Activated CD8-positive, alpha-beta memory T cell treated with anti-CD3 and anti-CD28 coated beads for 4 hours (primary cell): ENCODE measurements at places on chromosomes 7 and 10.

DNA sequence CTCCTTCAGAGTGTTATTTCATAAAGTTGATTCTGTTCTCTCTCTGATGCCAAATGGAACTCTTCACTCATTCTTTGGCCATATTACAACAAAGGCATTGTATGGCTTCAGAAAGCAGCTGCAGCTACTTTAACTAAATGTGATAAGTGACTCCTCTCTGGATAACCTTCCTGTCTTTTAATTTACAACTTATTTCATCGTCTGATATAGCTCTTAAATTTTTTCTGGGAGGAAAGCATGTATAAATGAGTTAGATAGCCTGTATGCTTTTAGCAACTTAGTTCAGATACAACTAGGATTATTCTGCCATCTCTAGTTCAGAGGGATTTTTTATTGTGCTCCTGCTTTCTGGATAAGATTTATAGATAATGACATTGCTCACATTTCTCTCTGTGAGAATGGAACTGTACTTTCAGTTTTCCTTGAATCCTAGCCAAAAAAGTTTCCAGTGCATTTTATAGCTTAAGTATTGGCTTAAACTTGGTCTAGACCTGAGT is 57.5 kb downstream of the KLHDC10 start:
- no peak for DNase-seq

DNA sequence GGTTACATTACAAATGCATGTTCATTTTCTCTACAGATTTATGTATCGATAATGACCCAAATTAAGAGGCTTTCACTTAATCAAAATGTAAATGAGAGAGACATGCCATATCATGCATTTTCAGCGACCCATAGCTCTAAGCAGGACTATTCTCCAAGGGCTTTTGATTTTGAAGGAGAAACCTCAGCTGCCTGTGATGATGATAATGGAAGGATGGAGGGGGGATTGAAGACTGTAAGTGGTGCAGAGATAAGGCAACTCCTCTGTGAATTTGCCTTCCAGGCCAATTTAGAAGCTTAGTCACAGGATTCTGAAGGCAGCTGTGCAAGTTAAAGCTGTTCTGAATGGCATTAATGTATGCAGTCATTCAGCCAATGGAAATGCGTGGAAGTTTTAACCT is 8.3 kb downstream of the VSTM2A start:
- no peak for DNase-seq

DNA sequence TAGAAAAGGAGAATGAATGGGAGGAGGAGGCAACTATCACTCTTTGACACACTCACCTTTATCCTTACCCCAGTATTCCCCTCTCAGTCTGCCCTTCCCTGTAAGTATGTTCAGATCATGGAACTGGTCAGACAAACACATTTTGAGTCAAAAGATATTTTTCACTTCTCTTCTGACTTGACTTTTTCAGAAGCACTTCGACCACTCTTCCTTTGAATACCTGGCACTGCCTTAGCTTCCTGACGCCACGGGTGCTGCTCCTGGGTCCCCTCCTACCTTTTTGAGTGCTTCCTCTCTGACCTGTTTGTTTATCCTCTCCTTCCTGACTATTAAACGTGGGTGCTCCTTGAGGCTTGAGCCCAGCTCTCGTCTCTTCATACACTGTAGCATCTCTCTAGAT is 19.8 kb upstream of the C10orf67 start:
- no peak for DNase-seq

GRCh38 chr7:116342125-116342524 is 131.8 kb downstream of the TES start:
- DNase-seq: no peak

- no peak for DNase-seq
Measured at GRCh38 chr7:24388212-24388611, 104.2 kb downstream of the NPY start.

DNA sequence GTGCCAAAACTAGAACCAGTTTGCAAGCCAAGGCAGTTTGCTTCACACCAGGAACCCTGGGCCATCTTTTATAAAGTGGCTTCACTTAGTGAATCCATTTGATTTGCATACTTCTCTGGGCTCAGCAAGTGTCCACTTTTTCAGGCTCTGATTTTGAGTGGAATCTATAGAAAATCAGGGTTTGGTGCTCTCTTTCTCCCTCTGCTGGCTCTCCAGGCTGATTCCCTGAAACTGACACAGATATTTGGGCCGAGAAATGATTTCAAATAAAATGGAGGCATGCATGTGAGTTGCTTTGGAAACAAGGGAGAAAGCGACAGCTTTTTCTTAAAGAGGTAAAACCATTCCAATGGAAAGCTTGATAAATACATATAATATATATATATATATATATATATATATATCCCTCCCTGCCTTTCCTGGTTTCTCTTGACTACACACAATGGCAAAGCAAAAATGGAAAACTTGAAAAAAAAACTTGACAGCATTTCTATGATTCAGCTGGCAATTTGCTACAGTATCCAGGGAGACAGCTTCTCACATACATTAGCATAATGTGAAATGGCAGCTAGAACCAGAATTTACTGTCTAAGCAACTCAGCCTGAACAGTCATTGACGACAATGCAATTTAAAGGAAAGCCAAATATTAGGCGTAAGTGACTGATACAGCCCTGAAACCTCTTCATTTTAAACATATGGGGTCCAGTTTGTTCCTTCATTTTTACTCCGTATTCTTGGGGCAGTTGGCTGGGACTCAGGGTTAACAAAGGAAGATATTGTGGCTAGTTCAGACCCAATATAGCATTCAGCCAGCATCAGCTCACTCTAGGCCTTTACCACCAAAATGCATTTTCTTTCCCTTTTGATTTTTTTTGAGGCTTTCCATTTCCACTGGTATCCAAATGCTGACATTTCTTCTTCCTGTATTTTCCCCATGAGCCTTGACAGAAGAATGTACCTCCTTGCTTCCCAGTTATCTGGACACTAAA is 188.5 kb downstream of the TMEM178B start:
- DNase-seq: no peak

DNA sequence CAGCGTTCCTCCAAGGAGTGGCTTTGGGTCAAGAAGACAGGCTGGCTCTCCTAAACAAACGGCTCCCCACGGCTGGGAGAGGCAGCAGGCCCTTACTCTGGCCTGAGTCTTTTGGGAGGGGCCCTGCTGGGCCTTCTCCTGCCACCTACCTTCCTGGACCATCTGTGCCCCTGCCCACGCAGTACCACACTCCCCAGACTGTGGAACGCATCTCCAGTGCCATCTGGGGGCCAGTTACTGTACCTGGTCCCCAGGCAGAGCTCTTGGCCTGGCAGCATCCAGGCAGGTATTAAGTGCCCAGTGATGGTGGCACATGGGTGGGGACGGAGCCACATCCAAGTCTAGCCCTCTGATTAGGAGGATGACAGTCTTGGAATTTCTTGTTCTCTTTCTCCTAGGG is 14.4 kb downstream of the ALKBH4 start:
- peak; percentile 36 for DNase-seq

DNA sequence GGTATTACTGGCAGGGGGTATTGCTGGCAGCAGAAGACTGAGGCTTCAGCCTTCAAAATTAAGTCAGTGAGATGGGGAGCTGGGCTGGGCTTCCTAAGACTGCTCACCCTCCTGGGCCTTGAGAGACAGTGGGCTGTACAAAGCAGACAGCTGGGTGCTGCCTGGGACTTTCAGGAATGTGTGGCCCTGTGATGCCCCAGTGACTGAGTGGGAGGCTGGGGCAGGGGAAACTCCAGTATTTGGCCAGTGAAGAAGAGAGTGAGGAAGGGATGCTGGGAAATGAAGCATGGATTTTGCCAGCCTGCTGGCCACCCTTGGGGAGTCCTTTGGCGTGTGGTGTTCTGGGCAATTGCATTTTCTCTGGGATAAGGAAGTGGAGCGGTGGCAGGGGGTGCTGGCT is 442 bp downstream of the ANKRD2 start:
- DNase-seq: no peak

- no peak for DNase-seq
Measured at GRCh38 chr7:79337717-79338116, 115.8 kb downstream of the MAGI2 start.

GRCh38 chr7:113366122-113366521 is 247.8 kb upstream of the SMIM30 start:
- no peak for DNase-seq

DNA sequence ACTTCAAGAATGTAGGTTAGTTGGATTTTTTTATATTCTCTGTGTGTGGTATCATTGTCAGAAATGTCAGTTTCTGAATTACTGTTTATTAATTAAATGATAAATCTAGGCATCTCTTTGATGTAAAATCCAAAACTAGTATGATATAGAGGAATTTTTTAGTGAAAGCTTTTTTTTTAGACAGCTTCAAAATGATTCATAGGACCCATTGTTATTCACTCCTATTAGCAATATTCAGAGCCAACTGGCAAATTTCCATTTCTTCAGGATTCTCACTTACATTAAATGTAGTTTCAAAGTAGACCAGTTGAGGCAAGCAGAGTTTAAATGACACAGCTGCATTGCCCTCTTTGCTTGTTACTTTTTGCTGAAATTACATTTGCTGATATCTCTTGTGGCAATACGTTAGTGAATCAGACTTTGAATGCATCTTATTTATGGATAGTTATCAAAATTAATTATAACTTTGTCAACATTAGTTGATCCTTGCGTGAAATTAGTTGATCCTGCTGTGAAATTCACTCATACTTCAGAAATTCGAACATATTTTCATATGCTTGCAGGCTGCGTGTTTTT is 20.3 kb downstream of the ZNF277 start:
- DNase-seq: no peak

DNA sequence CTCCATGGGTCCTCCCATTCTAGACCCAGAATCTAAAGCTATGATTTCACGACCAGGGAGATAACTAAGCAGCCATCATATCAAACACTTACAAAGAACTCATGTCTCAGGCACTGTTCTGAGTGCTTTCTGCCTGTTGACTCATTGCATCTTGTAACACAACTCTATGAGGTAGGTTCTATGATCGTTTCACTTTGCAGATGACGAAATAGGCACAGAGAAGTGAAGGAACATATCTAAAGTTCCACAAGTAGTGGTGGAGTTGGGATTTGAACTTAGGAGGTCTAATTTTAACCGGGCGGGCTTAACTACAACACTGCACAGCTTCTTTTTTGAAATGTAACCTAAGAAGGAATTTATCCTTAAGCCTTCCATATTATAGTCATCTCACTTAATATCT is 2.9 kb downstream of the RBP4 start:
- DNase-seq: no peak

DNA sequence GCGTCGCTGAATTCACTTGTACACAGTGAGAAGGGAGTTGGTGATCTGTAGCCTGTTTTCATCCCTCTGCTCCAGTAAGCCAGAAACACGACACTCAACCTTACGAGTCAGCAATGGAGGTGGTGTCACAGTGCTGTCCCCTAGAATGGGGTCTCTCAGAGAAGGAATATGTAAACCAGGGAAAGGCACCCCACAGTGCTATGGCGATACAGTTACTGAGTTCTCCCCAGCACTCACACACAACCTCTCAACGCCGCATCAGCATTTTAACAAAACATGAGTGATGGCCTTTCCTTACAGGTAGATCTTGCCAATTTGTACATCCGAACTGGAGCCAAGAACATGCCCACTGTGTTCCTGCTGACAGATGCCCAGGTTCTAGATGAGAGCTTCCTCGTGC is 196.3 kb downstream of the CDCA7L start:
- no peak for DNase-seq

- DNase-seq: no peak
Measured at GRCh38 chr7:20365486-20365885, 34.8 kb downstream of the ITGB8 start.

DNA sequence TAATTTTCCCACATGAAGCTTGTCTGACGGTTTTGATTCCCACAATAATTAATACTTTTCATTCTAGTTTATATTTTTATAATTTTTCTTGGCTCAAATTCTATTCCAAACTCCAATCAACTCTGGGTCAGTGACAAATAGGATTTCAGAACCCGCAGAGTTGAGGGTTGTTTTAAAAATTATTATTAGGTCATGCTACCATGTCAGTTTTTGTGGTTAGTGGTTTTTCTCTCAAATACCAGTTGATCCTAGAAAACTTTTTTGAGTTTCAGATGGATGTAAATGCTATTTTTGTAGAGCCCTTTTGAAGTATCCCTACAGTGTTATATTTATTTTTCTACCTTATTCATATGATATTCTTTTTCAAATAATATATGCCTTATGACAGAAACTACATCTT is 237.4 kb downstream of the SEMA3D start:
- DNase-seq: no peak

- no peak for DNase-seq
Measured at GRCh38 chr7:42690794-42691639, 220.9 kb downstream of the C7orf25 start.

DNA sequence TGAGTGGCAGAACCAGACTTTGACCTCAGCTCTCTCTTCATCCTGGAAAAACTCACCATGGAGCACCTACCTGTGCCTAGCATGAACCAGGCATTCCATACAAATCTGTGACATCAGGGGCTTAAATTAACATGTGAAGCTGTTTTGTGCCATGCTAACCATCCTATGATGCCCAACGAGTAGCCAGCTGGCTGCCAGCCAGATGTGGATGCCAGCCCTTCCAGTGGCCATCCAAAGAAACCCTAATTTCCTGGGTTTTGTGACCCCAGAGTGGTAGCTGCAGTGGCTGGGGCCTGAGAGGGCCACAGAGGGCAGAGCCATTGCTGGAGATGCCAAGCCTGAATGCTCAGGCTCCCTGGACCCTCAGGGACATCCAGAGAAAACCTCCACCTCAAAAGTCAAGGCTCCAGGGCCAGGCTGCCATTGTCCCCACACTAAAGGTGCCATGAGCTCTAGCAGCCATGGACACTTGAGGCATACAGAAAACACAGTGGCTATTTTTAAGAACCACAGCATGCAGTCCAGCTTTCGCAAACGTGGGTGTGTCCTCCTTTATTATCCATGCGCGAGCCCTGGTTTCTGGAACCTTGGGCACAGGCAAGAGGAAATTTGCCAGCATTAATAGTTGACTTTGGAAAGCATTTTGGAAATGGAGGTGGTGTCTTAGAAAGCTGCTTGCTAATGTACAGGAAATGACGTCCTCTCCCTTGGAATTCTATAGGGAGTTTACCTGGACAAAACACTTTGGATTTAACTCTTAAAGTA is 6.0 kb downstream of the CPXM2 start:
- no peak for DNase-seq

DNA sequence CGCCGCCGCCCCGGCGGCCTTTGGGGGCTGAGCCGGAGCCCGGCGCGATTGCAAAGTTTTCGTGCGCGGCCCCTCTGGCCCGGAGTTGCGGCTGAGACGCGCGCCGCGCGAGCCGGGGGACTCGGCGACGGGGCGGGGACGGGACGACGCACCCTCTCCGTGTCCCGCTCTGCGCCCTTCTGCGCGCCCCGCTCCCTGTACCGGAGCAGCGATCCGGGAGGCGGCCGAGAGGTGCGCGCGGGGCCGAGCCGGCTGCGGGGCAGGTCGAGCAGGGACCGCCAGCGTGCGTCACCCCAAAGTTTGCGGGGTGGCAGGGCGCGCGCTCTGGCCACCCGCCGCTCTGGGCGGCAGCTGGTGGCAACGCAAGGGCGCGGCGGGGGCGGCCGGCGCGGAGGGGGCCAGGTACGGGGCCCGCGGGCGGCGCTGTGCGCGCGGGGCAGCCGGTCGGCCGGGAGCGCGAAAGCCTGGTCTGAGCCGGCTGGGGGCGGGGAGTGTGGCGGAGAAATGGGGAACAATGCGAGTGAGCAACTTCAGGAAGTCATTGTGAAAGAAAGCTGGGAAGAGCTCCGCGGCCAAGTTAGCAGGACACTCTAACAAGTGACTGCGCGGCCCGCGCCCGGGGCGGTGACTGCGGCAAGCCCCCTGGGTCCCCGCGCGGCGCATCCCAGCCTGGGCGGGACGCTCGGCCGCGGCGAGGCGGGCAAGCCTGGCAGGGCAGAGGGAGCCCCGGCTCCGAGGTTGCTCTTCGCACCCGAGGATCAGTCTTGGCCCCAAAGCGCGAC is at the start of gene IKZF1:
IKZF1 (plus strand) TSS at position 588 of the 782 bp plus-strand sequence. CDS start 14,346 bp downstream, outside the sequence.
- no peak for DNase-seq
